ENCODE measurements at places on chromosomes 11 and 22.

DNA sequence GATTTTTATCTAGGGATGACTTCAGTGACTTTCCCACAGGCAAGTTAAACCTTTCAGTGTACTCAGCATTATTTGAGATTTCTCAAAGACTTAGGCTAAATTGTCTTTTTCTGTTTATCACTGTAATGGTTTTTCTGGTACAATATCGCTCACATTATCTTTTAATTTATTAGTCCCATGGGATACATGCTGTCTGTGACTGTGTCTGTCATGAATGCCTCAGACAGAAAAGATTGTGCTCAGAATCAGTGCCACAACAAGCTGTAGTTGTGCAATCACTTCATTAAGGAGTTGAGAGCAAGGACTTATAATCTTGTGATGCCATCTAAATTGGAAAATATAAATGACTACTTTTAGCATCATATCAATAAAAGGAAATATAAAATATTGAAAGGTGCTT lies 2374.2 kb upstream of the RAG2 start:
- DNase-seq: no peak

DNA sequence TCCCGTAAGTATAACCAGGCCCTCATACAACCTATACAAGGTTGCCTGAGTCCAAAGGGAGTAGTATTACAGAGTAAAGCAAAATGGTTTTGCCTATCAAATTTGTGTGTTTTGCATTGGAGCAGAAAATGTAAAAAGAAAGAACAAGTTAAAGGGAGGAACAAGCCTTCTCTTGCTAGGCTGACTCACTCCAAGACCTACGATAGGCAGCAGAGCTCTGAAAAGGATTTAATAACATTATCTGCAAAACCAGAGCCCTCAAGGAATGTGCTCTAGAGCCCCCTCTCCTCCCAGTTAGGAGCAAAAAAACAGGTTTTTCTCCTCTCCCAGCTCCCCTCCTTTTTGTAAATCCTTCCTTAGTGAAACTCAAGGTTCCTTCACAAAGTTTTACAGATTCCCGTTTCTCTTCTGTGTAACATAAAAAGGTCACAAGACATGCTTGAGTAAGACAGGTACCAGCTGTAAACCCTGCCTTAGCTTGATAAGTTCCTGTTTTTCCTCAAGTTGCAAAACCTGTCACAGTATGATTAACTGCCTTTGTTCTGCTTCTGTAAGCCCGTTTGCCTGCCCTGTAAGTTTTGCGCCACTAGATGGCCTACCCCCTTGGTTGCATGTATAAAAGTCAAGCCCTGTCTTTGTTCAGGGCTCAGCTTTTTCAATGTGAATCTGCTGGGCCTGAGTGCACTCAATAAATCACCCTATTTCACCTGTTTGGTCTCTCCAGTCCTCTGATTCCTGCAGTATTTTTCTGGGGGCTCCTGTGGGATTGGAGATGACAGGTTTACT lies 498.2 kb downstream of the KCNA4 start:
- DNase-seq: no peak

DNA sequence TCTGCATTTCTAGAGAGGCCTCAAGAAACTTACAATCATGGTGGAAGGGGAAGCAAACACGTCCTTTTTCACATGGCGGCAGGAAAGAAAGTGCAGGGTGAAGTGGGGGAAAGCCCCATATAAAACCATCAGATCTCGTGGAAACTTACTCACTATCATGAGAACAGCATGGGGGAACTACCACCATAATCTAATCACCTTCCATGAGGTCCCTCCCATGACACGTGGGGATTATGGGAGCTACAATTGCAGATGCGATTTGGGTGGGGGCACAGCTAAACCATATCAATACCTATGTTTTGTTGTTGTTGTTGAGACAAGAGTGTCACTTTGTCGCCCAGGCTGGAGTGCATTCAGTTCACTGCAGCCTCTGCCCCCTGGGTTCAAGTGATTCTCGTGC lies 29.9 kb downstream of the SFI1 start:
- no peak for DNase-seq

GRCh38 chr11:12784987-12785386 lies 110.8 kb downstream of the TEAD1 start:
- DNase-seq: no peak

DNA sequence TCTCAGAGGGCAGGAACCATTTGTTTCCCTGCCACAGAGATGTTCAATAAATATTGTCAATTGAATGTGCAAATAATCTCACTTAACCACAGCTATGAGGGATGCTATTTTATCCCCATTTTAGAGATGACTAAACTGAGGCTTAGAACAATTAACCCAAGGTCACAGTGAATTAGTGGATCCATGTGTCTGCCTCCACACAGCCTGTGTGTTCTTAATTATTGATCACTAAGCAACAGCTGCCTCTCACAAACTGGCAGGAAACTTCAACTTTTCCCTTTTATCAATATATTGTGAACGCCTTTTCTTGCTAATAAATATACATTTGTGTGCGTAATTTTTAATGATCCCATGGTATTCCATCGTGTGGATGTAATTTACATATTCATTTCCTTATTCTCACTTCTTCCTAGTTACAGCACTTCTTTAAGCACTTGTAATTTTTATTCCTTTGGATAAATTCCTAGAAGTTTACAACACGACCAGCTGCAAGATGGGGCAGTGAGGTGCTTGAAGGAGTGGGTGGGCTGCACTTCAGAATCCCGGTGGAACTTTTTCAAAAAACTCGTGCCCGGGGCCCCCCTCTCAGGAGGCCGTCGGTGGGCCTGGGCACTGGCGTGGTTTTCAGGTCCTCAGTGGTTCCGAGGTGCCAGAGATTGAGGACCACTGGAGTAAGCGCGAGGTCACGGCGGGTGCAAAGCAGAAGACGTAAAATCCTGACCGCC lies 915 bp upstream of the SREBF2 start:
- DNase-seq: no peak

DNA sequence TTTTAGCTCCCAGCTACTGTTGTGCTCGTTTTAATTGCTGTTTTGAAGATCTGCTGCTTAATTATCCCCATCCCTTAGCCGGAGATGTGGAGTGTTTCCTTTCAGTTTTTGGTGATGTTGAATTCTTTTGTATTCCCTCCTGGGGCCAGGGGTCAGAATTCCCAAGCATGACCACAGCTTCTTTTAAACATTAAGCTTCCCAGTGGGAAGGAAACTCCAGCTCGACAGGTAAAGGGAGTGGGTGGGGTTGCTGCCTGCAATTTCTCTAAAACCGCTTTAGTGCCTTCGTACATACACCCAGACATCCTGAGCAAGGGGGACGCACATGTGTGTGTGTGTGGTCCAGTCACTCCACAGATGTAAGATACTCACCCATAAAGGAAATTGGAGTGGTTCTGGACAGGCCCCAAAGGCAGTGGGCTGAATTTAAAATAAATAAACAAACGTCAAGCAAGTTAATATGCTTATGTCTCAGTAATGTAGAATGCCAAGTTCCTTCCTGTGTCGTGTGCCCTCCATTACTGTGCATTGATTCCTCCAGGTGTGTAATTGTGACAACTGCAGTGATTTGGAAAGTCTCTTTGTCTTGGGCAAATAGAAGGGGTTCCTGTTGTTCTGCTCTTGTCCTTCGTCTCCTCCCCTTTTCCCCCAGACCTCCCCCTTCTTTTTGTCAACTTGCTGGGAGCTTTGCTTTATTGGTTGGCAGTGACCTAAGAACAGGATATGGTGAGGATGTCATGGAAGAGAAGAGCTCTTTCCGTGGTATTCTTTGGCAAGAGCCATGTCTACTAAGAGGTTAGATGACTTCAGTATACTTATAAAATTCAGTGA lies 19.2 kb upstream of the ADSL start:
- DNase-seq: peak; percentile 81

DNA sequence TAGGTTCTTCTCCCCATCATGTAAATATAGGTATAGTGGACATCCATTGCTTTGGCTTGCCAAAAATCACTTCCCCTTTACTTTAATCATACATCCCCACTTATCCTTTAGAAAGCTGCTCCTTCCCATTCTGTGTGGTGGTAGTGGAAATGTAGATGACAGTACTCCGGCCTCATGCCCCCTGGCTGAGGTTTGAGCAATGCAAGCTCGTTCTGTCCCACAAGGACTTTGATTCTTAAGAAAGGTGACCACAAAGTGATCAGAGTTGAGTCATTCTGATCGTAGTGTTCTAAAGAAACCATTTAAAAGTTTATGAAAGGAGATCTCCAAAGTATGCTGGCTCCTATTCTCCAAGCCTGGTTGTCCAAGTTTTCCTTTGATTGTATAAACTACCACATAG lies 10.9 kb downstream of the TUG1 start:
- peak; percentile 17 for DNase-seq

GRCh38 chr11:128658502-128658901 lies 35.4 kb upstream of the FLI1 start:
- DNase-seq: no peak

- peak; percentile 69 for DNase-seq
These were observed 9.6 kb downstream of the ADM start for GRCh38 chr11:10314199-10315072.
